ENCODE measurements at places on chromosomes 1 and 21.
A peak's percentile ranks its signal among the peaks of the same experiment; 100 is the strongest.

DNA sequence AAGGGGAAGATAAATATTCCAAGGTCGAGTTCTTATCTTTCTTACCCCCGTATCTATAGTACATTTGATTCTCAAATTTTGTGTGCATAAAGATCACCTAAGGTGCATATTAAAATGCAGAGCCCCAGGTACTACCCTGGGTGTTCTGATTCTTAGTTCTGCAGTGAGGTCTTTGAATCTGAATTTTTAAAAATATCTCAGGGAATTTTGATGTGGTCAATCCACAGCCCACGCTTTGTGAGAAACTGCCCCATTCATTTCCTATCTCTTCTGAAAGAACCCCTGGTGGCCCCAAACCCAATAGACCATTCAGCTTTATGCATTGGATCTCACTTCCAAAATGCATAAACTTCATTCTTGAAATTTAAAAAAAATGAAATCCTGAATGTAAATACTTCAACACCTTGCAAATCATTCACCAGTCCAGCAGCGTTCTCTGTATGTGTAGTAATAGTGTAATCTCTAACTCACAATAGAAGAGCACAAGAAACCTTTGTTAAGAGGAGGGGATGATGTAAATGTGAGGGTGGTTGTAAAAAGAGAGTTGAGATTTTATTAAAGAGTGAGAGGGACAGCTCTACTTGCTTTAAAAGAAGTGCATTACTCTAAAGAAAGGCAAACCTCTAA lies 108.8 kb upstream of the ZP4 start:
- DNase-seq = no peak

DNA sequence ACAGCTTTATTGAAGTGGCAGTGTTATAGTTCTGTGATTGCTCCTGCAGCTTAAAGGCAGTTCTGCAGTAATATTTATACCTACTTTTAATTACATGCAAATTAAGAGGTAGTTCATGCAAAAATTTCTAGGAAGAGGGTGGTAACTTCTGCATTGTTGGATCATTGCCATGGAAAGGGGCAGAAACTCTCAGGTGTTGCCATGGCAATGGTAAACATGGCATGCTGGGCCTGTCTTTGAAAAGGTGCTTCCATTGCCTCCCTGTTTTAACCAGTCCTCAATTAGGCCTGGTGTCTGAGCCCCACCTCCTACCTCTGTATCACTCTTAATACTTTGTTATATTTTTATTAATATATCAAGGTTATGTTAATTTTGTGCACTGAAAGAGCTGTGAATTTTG lies 104.7 kb downstream of the DISC1 start:
- no peak for DNase-seq

GRCh38 chr1:164518692-164519332 lies 40.2 kb upstream of the PBX1 start:
- no peak for DNase-seq

GRCh38 chr1:228169345-228169744 lies 3.7 kb downstream of the IBA57 start:
- DNase-seq = no peak

DNA sequence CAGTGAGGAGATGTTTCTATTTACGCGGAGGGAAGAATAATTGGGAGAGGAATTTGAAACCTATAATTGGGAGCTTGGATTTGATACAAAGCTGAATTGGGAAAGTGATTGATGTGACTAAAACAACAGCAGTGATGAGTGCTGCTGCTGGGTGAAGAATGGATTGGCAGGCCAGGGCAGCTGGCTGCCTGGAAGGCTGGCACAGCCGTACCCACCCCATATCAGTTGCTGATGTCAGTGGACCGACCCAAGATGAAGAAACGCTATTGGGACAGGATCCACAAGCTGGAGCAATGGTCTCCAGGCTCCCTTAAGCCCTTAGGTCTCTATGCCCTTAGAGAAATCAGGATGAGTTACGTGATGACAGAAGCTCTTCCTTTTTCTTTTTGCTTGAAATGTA lies 47.4 kb downstream of the GRIK1 start:
- no peak for DNase-seq

GRCh38 chr1:175232335-175232734 lies 39.8 kb upstream of the KIAA0040 start:
- DNase-seq = no peak

GRCh38 chr1:113042285-113043143 lies 30.5 kb upstream of the LRIG2 start:
- DNase-seq = peak; percentile 81

GRCh38 chr1:61776091-61776490 lies 33.8 kb downstream of the PATJ start:
- DNase-seq = no peak

GRCh38 chr1:154992721-154993571 lies 440 bp upstream of the LENEP start:
- DNase-seq = peak; percentile 53

GRCh38 chr1:23576338-23577055 lies 17.2 kb upstream of the ID3 start:
- no peak for DNase-seq

DNA sequence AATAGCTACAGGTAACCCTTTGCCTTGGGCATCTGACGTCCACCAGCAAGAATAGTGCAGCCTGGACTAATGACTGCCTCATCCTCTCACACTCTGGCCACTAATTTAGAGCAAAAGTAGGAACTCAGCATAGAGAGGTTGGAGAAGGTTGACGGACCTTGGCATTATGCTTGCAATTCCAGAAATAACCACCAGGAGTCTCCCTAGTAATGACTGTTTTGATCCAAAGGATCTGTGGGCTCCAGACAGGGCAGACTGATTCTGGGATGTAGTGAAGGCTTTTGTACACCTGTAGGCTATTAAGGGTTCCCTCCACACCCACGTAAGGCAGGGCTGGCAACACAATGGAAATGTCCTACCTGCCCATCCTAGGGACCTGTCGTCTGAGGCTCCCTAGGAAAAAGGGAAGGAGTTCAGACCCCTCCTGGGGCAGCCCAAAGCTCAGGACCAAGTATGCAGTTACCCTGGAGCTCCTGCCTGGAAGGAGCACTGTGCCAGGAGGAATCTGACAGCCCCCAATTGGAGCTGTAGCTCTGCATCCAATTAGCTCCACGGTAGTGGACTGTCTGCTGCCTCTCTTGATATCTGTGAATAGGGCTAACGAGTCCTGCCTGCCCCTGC lies 91.0 kb upstream of the TMEM51 start:
- no peak for DNase-seq

GRCh38 chr1:230149751-230150584 lies 82.9 kb downstream of the GALNT2 start:
- DNase-seq = no peak

DNA sequence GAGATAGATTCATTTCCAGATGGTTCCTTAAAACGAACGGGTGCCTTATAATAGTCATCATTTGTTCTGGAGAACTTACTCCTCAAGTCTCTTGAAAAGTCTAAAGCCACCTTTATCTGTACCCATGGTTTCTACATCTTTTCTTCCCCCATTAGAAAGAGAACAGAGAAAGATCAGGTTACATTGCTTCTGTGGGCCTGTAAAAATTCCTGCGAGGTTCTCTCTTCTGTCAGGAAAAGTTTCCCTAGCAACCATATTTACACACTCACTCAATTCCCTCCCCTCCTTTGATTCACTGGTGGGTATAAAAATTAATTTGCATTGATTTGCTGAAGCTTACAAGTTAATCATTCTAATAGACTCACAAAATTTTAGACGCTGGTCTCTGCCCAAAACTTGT lies 6.7 kb downstream of the PHC2 start:
- no peak for DNase-seq

- DNase-seq = peak; percentile 72
These were observed 2.8 kb upstream of the EYA3 start for GRCh38 chr1:28091043-28091781.

- DNase-seq = no peak
These were observed 91.3 kb downstream of the CATSPERE start for GRCh38 chr1:244552336-244552735.

GRCh38 chr1:212413902-212414327 lies 771 bp downstream of the PACC1 start:
- DNase-seq = no peak

- no peak for DNase-seq
These were observed 47.9 kb upstream of the LEPR start for GRCh38 chr1:65372557-65372956.

DNA sequence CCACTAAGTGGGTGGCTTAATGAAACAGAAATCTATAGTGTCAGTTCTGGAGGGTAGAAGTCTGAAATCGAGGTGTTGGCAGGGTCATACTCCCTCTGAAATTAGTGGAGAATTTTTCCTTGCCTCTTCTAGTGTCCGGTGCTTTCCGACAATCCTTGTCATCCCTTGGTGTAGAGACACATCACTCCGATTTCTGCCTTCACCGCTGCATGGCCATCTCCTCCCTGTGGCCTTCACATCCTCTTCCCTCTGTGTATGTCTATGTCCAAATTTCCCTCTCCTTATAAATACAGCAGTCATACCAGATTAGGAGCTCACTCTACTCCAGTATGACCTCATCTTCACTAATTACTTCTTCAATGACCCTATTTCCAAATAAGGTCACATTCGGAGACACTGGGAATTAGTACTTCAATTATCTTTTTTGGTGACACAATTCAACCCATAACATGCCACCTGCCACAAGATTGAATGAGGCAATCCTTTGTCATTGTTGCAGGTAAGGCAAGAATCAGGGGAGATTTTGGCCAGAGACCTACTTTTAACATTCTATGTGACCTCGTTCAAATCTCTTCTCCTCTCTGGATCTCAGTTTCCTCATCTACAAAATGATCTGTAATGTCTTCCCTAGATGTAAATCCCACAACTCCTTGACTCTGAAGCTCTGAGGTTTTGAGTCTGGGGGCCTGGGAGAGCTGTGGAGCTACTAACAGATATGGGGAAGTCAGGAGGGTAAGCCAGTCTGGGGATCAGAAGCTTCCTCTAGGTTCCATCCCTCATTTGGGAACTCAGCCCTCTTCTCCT lies 16.1 kb downstream of the NAV1 start:
- DNase-seq = no peak

DNA sequence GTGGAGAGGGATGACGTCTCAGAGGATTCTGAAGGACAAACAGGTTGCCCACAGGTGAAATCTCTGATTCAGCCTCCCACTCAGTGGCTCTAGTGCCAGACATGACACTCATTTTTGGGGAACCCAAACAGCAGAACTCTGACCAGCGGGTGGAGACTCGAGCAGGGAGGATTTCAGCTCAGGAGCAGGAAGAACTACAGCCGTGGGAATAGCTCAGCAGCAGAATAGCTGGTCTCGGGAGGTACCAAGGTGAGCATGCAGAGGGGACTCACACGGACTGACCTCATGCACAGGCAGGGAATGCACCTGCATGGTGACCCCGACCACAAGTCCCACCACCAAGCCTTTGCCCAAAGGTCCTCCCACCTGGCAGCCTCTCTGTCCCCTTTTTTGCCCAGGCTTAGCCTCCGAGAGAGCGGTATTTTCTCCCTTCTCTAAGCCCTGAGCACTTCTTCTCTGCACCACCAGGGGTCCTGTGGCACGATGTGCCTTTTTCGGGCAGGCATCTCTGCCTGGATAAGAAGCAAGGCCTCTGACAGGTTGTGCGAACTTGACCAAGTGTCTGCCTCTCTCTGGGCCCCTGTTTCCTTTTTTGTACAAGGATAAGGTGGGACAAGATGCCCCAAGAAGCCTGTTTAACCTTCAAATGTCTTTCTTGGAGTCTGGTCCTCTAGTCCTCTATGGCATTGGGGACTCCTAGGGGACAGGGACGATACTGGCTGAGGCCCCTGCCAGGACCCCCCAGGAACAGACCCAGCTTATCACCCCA lies 8.8 kb upstream of the FGR start:
- peak; percentile 66 for DNase-seq

- DNase-seq = no peak
These were observed 6.7 kb upstream of the SLC9A1 start for GRCh38 chr1:27161594-27161993.

DNA sequence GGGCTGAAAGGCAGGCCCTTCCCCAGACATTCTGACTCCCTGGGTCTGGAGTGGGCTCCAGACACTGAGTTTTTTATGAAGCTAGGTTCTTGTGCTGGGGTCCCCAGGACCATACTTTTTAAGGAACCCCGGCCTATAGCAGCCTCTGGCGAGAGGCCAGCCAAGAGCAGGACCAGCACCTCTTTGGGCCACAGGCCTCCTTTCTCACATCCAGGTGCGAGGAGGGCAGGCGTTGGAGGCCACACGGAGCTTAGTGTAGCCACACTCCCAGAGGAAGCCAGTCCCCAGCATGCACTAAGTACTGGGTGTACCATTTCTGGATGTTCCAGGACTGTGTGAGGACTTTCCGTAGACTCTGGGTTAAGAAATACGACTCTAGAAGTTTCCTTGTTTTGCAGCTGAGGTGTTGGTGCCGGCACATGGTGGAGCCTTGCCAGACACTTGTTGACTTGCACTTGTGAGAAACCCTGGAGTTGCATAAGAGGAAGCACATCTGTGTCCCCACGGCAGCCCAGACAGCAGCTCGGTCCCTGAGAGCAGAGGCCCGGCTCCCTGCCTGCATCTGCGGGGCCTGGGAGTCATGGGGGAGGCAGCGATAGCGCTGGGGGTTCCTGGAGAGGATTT lies 122.2 kb upstream of the VAMP3 start:
- no peak for DNase-seq

DNA sequence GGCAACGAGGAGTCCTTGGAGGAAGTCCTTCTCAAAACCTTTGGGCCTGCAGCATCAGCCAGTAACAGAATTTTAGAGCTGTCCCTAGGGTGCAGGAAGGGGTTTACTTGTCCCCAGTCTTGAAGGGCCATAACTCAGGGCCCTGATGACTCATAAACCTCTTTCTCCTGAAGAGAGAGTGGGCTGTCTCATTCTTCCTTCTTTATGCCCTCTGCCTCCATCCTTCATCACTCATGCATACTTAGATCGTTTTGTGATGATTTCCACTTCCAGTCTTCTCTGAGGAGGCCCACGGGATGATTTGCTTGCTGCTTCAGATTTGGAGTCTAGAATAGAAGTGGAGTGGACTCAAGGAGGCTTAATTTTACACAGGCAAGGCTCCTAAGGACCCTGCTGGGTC lies 60.2 kb downstream of the NDUFS5 start:
- DNase-seq = no peak

DNA sequence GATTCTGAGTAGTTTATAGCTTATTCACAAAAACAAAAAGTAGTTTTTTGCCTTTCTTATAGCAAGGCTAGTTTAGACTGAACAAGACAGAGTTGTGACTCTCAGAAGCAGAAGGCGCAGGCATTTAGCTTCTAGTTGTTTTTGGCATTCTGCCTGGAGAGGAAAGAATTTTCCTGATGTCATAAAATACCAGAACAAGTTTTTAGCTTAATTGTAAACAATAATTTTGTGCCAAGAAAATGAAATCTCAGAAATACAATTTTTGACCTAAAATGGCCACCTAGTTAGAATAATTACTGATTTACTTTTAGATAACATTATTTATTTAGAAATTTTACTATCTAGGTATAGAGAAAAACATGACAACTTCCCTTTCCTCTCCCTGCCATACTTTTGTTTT lies 1.0 kb downstream of the DNAJB4 start:
- no peak for DNase-seq

DNA sequence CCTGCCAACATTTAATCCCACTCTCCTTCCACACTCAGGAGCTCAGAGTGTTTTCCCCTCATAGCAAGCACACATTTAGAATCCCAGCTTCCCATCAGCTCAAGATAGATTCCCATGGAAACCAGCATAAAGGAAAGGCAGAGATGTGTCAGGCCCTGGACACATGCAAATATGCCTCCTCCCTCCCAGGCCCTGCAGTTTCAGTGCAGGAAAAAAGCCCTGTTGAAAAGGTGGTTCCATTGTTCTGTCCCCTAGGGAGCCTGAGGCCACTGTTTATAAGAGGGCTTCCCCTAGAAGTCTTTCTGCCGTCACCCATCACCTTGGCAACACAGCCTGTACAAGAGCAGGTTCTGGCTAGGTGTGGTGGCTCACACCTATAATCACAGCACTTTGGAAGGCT lies 3.6 kb downstream of the CACNA1S start:
- no peak for DNase-seq

GRCh38 chr1:114108751-114109255 lies 44.9 kb downstream of the SYT6 start:
- no peak for DNase-seq

Data from WERI-Rb-1 (cell line).